ENCODE measurements at places on chromosomes 3 and 15. TPM values are rescaled to one million over a fixed set of nuclear protein-coding genes. Genes with fewer than 3 reads are reported as not detected.
A peak's percentile ranks its signal among the peaks of the same experiment; 100 is the strongest.

C3orf85 gene
- polyA plus RNA-seq: 21.3 TPM

CCR8 gene
- not detected for polyA plus RNA-seq

OIP5 gene
- polyA plus RNA-seq: 10.5 TPM

FANCI gene
- 31.3 TPM for polyA plus RNA-seq

PLCB2 gene
- 11.6 TPM for polyA plus RNA-seq

DNA sequence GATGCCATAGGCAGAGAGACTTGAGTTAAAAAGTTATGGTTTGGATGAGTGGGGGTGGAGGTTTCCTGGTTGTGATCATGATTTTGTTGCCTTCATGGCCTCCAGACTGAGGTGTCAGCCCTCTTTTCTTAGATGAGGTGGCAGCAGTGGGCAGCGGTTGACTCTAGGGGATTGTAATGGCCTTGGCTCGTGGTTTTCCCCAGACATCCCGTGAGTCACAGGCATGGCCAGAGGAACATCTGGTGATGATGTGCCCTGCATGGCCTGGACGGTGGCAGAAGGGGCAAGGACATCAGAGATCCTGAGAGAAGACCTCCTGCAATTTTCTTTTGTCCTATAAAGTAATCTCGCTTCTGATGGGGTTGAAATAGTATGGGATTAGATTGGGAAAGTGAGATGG lies 12.4 kb downstream of the RETNLB start:
- no peak for DNase-seq

GRCh38 chr3:183503746-183504145 lies 51.8 kb downstream of the KLHL6 start:
- DNase-seq: no peak

GRCh38 chr3:21067031-21067813 lies 683.8 kb downstream of the ZNF385D start:
- DNase-seq: peak; percentile 19

DNA sequence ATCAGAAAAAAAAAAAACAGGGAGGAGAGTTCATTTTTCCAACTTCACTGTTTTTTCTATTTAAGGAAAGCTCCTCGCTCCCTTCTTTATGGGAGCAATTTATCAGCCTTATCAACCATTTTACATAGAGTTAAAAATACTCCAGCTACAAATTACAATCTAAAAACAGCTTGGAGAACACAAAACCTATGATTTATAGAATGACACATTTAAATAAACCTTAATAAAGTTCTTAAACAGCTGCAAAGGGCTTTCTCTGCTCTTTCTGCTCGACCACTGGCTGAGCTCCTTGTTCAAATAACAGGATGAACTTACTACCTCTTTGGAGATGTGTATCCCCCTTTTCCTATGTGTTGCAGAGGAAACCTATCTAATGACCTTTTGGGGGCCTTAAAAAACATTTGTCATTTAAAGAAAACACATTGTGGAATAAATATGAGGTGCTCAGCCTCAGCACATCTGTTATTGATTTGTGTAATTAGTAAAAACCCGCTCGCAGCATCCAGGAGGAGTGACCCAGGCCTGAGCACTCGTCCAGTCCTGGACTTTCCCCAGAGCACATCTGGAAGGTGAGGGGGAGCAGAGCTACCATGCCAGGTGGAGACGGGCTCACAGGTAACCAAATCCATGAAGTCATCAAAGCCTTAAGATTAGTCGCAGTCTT lies 231.2 kb downstream of the ATP8B4 start:
- no peak for DNase-seq

DNA sequence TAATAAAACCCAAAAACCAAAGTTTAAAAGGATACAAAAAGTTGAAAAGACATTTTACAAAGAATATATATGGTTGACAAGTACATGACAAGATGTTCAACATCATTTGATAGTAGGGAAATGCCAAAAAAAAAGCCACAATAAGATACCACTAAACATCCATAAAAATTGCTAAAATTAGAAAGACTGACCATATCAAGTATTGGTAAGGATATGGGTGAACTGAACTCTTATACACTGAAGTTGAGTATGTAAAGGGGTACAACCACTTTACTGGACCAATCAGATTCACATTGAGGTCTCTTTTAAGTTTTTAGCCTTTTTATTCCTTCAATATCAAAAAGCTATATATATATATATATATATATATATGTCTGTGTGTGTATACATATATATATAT lies 190.5 kb upstream of the P2RY1 start:
- DNase-seq: no peak

- DNase-seq: no peak
Observed at GRCh38 chr15:99085413-99086326, 19.2 kb upstream of the SYNM start.

- DNase-seq: no peak
Observed at GRCh38 chr3:111956449-111956848, 22.4 kb upstream of the ABHD10 start.

DNA sequence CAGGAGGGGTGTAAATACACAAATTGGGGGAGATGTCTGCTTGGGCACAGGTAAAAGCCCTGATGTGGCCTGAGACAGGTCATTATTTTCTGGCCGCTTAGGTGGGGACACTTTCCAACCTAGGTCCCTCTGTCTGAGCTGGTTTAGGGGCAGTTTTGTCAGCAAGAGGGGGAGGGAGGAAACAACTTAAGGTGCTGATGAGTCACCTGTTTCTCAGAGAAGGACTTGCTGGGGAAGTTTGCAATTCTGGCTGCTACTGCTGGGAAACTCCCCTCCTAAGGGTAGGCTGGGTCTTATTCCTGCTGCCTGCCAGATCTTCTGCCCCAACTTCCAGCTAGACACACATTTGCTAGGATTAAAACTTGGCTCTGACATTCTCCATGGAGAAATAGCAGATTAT lies 4.8 kb upstream of the RHOV start:
- no peak for DNase-seq

GRCh38 chr3:53677413-53677812 lies 168.8 kb downstream of the CHDH start:
- no peak for DNase-seq

DNA sequence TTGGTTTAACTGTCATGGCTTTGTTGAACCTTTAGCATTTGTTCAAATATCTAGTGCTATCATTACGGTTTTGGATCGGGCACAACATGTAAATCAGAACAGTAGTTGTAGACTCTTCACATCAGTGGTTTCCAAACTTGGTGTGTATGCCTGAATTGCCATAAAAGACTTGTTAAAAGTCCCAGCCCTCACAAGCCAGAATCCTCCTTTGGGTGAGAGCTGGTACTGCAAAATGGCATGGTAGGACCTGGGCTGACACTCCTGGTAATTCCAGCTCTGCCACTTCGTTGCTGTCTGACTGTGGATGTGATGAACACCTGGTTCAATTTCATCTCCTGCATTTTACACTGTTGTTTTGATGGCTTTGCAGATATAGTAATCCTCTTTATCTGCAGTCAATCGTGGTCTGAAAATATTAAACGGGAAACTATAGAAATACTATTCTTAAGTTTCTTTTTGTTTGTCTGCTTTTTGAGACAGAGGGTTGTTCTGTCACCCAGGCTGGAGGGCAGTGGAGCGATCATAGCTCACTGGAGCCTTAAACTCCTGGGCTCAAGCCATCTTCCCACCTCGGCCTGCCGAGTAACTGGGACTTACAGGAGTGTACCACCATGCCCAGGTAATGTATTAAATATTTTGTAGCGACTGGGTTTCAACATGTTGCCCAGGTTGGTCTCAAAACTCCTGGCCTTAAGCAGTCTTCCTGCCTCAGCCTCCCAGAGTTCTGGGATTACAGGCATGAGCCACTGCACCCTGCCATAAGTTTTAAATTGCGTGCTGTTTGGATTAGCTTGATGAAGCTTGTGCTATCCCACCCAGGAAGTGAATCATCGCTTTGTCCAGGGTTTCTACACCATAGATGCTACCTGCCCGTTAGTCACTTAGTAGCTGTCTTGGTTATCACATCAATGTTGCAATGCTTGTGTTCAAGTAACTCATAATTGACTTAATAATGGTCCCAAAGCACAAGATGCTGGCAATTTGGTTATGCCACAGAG lies 61.6 kb downstream of the RAB7A start:
- DNase-seq: no peak

- DNase-seq: no peak
Observed at GRCh38 chr3:171901615-171902312, 58.6 kb downstream of the TMEM212 start.

DNA sequence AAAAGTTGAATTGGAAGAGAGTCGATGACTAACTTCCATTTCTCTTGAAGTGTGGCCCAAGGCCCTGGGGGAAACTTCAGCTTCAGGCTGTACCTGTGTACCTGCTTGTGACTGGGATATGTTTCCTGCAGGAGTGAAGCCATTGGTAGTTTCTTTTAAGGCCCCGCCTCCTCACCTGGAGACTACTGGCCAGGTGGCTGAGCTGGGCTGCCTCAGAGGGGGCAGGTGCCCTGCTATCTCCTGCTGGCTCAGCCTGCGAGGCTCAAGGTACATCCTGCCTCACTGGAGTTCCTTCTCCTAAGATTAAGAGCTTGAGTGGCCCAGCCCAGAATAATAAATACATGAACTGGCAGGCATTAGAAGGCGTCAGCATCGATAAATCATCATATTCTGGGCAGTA lies 121.6 kb upstream of the ROPN1 start:
- no peak for DNase-seq

DNA sequence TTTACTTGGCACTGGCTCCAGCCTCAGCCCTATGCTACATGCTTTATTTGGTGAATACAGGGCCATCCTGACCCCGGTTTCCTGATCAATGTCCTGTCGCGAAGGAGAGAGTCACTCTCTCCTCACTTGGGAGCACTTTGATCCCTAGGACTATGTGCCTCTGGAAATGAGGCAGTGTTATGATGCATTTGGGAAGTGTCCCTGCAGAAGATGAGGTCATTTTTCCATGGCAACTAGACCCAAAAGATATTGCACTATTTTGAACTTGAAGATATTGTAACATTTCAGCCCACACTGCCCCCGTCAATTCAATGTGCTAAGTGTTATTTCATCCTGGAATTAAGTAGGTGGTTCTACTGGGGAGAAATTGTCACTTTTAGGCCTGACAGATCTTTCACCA lies 68.0 kb downstream of the LRRK1 start:
- no peak for DNase-seq

DNA sequence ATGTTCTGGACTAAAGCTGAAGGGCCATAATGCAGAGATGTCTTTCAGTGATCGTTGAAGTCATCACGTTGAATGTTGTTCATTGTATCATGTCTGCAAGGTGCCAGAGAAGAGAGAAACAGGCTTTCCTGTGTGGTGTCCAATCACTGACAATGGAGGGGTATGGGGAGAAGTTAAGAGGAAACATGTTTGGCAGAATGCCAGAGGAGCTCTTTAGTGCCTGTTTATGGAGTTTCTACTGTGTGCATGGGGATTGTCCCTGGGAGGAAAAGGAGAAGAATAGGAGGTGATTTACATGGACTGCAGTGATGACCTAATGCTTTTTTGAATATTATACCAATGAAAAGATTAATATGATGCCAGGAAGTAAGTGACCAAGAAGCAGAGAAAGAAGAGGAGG lies 11.7 kb downstream of the SCAANT1 start:
- DNase-seq: no peak

- no peak for DNase-seq
Observed at GRCh38 chr3:30475038-30475808, 131.2 kb upstream of the TGFBR2 start.

GRCh38 chr3:127673191-127674100 lies 694 bp downstream of the ABTB1 start:
- no peak for DNase-seq
